Stimulated activated CD8-positive, alpha-beta memory T cell treated with anti-CD3 and anti-CD28 coated beads, Interleukin-15, amount 100 ng/mL, for 48 hours (primary cell): ENCODE measurements at places on chromosomes 12 and 14.

- DNase-seq = no peak
These were observed 84.7 kb downstream of the GPATCH2L start for GRCh38 chr14:76236172-76237130.

GRCh38 chr14:31541702-31542101 lies 19.5 kb upstream of the NUBPL start:
- no peak for DNase-seq

DNA sequence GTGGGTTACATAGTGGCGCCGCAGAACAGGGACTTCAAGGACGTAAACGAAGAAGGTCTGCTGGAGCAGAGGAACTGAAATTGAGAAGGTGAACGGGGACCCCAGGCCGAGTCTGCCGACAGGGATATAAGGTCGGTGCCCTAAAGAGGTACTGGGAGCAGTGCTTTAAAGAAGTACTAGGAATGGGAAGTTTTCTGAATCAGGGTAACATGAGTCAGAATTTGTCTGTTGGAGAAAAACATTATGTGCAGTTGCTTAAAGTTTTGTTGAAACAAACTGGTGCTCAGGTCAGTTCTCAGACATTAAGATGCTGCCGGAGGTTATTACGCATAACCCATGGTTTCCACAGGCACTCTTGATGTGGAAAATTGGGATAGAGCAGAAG lies 14.8 kb upstream of the SLC10A1 start:
- no peak for DNase-seq

GRCh38 chr12:52023976-52024688 lies 17.4 kb downstream of the TAMALIN start:
- DNase-seq = no peak

DNA sequence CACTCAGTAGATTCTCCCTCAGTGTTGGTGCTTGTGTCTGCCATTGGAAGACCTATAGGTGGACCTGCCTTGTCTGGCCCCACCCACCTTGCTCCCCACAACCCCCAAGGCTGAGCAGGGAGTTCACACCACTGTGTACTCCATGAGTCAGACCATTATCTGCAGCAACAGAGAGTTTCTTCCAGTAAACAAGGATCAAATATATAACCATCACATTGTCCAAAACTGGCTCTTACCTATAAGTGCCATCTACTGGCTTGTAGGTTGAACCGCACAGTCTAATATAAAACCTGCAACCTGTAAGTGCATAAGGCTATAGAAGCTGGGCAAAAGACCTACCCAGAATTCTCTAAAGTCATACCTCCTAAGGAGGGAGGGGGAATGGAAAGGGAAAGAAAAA lies 7.9 kb downstream of the TAS2R13 start:
- no peak for DNase-seq

DNA sequence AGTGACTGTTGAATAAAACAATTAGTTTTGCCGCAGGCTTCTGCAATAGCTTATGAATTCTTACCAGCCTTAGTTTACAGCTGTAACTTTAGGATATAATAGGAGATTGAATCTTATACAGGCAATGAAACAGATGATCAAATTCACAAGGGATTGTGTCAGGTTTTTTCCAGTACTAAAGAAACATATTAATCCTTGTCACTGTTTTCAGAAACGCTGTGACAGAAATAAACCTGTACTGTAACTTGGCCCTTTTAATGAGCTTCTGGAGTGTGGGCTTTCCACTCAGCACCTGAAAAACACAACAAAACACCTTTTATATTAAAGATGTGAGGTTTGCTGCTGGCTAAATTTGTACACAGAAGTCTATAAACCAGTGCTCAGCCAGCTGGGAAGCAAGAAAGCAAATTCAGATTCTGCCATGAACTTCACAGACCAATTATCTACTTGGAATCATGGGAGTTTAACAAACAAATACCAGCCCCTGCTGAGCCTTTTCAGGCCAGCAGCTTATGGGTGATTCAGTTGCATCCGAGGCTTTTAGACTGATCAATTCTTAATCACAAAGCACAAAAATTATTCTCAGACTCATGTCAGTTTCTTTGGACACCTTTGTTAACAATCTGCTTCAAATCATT lies 109.5 kb downstream of the FOXG1 start:
- DNase-seq = no peak

DNA sequence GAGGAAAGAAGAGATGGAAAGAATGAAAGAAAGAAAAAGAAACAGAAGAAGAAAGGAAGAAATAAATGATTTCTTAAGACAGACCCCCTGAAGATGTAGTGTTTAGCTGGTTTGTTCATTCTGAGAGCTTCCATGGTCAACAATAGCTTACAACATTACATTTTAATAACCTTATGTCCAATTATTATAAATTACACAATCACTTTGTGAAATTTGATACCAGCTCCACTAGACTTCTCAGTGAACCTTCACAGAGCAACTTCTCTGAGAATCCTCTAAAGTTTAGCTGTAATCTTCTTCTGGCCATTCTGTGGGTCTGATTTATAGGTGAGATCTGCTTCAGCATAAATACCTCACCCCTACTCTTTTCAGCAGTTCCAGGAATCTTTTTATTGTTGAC lies 27.9 kb downstream of the SIX1 start:
- DNase-seq = no peak

DNA sequence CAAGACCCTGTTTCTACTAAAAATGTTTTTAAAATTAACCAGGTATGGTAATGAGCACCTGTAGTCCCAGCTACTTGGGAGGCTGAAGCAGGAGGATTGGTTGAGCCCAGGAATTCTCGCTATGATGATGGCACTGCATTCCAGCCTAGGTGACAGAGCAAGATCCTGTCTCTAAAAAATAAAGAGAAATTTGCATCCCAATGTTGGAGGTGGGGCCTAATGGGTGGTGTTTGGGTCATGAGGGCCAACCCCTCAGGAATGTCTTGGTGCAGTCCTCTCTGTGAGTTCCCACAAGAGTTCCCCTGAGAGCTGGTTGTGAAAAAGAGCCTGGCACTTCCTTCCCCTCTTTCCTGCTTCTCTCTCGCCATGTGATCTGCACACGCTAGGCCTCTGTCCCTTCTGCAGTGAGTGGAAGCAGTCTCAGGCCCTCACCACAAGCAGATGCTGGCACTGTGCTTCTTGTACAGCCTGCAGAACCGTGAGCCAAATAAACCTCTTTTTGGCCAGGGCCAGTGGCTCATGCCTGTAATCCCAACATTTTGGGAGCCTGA lies 11.3 kb downstream of the ACOT6 start:
- DNase-seq = no peak

- DNase-seq = no peak
These were observed 53.7 kb downstream of the KCTD10 start for GRCh38 chr12:109423392-109423791.

DNA sequence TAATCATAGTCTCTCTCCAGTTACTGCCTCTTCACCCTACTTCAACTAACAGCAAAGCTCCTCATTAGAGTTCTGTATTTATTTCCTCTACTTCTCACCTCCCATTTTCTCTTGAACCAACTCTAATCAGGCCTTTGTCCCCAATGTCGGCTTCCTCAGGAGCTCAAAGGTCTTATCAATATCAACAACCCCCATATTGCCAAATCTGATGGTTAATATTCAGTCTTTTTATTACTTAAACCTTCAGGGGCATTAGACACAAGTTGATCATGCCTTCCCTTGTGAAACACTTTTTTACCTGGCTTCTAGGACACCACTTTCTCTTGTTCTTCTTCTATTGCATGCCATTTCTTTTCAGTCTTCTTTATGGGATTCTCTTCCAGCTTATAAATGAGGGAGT lies 509.0 kb downstream of the NELL2 start:
- DNase-seq = no peak

GRCh38 chr12:120998435-120998834 lies 17.9 kb downstream of the C12orf43 start:
- DNase-seq = no peak

DNA sequence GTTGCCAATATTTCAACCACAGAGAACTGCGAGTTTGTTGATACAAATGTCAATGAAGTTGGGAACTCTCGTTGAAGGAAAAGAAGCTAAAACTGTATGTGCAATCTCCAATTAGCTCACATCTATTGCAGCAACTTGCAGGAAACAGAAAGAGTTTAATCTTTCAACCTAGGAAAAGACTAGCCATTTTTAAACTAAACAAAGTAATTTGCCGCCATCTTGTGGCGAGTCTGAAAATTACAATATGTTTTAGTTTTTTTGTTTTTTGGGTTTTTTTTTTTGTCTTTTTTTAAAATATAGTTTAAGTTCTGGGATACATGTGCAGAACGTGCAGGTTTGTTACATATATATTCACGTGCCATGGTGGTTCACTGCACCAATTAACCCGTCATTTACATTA lies 131.2 kb upstream of the FOXG1 start:
- no peak for DNase-seq

DNA sequence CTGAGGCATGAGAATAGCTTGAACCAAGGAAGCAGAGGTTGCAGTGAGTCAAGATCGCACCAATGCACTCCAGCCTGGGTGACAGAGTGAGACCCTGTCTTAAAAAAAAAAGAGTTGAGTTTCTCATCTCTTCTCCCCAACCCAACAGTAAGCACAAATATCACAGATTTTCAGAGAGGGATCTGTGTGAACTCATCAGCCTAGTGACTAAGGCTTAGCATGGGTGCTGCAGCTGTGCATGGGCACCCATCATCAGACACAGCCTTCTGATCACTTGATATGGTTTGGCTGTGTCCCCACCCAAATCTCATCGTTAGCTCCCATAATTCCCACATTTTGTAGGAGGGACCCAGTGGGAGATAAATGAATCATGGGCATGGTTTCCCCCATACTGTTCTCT lies 298.9 kb downstream of the PCNX1 start:
- no peak for DNase-seq

- DNase-seq = no peak
These were observed 18.5 kb downstream of the CORO1C start for GRCh38 chr12:108712925-108713203.

DNA sequence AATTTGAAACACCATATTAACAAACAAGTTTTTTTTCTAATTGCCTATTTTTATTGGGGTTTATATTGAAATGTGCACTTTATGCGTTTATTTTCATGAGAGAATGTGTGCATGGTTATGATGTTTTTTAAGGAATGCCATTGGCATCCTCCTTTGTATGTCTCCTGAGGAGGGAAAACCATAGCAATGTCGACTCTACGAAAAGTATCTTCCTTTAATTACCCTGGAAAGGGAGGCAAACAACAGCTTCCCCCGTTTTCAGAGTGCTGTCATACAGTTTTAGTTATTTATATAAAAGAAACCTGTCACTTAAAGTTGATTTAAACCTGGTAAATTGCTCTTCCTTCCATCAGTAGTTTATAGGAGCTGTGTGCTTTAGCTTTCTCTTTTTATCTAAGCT lies 117.4 kb downstream of the PLEKHA5 start:
- no peak for DNase-seq

DNA sequence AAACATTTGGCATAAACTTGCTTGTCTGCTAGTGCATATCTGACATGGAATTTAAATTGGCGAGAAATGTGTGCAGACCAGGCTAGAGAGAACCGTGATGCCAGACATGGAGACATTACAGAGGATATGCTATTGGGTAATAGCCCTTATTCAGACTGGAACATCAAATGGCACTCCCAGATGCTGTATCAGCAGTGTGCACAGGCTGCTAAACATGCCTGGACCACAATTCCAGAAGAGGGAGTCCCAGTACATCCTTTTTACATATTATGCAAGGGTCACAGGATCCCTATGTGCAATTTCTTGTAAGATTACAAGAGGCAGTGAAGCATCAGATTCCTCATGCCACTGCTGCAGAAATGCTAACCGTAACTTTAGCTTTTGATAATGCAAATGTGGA lies 354.5 kb upstream of the FOXG1 start:
- DNase-seq = no peak

GRCh38 chr12:116539361-116539771 lies 19.8 kb upstream of the MAP1LC3B2 start:
- DNase-seq = no peak

DNA sequence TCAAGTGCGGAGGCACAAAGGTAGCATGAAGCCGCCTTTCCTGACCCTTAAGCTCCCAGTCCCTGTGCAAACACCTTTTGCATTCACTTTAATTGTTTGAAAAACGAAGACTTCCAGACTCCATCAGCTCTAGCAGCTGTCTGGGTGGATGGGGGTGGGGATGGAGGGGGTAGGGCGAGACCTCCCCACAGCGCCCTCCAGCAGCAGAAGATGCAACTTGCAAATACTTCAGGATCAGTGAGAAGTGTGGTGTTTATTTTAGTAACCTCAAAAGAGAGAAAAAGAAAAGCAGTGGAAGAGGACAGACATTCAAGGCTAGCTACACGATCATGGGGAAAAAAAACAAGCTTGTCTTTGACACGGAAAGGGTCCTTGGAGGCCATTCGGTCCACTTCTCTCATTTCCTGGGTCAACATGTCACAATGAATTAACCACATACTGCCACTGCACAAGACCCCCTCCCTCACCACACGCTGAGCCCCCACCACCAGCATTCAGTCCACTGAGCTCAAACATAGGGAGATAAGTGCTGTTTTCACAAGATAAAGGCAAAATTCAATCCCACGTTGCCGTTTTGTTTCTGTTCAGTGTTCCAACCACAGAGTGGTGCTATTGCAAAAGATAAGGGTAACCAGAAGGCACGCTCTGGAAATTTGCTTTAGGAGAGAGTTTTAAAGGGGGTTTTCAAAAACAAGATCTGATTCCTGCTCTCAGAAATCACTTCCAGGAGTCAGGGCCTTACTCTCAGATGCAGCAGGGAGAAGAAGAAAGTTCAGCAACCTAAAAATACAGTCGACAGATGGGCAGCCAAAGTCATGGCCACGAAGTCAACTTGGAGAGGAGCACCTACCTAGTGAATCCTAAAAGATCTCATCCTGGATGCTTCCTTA lies 3.3 kb upstream of the NTF3 start:
- no peak for DNase-seq

DNA sequence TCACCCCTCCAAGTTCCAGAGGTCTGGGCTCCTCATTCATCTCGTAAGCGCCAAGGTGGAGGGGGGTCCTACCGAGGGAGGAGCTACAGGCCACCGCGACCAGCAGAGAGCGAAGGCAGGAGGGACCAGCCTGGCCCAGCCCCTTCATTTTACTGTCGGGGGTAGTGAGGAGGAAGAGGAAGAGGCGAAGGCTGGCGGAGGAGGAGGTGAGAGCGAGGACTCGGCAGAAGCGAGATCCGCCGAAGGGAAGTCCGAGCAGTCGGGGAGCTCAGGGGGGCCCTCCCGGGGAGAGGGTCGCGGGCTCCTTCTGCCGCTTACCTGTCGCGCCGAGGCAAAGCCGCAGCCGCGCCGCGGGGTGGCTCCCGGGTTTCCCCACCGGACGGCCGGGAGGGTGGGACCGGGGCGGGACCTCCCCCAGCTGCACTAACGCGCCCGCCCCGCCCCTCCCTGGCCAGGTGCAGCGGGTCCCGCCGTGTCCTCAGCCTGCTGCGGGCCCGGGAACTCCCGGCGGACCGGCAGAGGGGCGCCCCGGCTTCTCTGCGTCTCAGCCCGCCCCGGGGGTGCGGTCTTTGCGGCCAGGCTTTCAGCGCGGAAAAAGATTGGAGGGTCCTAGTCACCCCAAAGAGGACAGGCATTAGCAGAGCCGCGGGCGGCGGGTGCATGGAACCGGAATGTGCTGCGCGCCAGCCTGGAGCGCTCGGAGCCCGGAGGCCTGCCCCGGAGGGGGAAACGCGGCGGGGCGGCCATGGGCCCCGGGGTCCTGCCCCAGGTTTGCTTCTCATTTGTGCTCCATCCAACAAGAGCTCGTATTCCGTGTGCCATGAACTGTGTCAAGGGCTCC lies at the start of gene GALNT6:
TSS of gene GALNT6 (minus strand) at position 124 of the 841 bp plus-strand sequence. CDS start 11,625 bp downstream, outside the sequence.
- peak; percentile 56 for DNase-seq
